ENCODE measurements at places on chromosomes 11 and 22. TPM values are rescaled to one million over a fixed set of nuclear protein-coding genes. Genes with fewer than 3 reads are reported as not detected.

- DNase-seq, result no peak
Observed at GRCh38 chr11:100857236-100858005, 170.3 kb downstream of the ARHGAP42 start.

DNA sequence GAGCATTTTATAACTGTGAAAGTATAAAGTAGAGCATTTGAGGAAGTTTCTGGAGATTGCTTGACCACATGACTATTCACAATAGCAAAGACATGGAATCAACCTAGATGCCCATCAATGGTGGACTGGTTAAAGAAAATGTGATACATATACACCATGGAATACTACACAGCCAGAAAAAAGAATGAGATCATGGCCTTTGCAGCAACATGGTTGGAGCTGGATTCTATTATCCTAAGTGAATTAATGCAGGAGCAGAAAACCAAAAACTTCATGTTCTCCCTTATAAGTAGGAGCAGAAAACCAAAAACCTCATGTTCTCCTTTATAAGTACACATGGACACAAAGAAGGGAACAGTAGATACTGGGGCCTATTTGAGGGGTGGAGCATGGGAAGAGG, 30.3 kb downstream of the UVRAG start:
- DNase-seq, result no peak

DNA sequence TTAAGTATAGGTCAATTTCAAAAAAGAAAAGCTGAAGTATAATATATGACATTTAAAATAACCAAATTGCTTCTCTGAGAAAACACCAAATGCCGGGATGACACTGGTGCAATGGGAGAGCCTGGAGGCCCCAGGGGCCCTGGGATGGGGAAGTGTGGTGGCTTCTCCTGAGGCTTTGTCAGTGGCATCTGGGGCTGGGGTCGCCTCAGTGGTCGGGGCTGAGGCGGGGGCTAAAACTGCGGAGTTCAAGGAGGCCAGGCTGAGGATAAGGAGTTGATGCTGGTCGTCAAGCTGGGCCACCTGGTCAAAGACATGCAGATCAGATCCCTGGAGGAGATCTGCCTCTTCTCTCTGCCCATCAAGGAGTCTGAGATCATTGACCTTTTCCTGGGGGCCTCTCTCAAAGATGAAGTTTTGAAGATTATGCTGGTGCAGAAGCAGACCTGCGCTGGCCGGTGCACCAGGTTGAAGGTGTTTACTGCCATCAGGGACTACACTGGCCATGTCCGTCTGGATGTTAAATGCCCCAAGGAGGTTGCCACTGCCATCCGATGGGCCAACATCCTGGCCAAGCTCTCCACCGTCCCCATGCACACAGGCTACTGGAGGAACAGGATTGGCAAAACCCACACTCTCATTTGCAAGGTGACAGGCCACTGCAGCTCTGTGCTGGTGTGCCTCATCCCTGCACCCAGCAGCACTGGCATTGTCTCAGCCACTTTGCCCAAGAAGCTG, 660.1 kb upstream of the CCDC179 start:
- no peak for DNase-seq

DNA sequence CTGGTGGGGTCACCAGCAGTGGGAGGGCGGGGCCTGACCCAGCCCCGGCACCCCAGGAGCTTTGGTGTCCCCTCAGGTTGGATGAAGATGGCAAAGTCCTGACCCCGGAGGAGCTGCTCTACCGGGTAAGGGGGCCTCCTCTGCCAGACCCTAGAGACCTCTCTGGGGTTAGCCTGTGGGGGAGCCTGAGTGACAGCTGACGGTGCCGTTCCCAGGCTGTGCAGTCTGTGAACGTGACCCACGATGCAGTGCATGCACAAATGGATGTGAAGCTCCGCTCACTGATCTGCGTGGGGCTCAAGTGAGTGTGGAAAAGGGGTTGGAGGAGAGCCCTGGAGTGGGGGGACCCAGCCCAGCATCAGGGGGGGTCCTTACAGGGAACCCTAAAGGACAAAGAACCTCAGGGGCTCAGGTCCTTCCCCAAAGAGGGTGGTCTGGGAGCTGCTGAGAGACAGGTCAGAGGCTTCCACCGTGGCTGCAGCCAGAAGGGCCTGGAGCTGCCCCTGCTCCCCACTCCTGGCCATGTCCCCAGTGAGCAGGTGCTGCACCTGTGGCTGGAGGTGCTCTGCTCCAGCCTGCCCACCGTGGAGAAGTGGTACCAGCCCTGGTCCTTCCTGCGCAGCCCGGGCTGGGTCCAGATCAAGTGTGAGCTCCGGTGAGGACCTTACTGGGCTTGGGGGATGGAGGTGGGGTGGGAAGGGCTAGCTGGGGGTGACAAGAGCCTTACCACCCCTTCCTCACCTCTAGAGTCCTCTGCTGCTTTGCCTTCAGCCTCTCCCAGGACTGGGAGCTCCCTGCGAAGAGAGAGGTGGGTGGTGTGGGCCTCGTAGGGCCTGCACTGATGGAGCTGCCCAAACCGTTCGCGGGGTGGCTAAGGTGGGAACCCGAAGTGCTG, 38.6 kb downstream of the SGSM3 start:
- no peak for DNase-seq

The PRR33 gene
- not detected for total RNA-seq

The MIOX gene
- total RNA-seq, result not detected

Measured in omental fat pad (tissue), 4 donors.